ENCODE measurements at places on chromosomes 7 and 10. TPM values are rescaled to one million over a fixed set of nuclear protein-coding genes. Genes with fewer than 3 reads are reported as not detected.

The TSPAN13 gene
- 118 TPM for total RNA-seq

The CYP2E1 gene
- 4.7 TPM for total RNA-seq

The ETV1 gene
- total RNA-seq = 136 TPM

The BLVRA gene
- total RNA-seq = 43.2 TPM

The PODXL gene
- 32.5 TPM for total RNA-seq

The CNNM1 gene
- 1.4 TPM for total RNA-seq

The EBF3 gene
- total RNA-seq = 1.8 TPM

The GNGT1 gene
- total RNA-seq = not detected

The RABGEF1 gene
- 23.2 TPM for total RNA-seq

The LIPF gene
- not detected for total RNA-seq

The CALY gene
- 0.92 TPM for total RNA-seq

The GPRIN2 gene
- total RNA-seq = 14.8 TPM

The CPA1 gene
- total RNA-seq = 27.8 TPM

The PON1 gene
- total RNA-seq = 8.9 TPM

The IL6 gene
- total RNA-seq = 0.52 TPM

The OGDHL gene
- 5.3 TPM for total RNA-seq
